ENCODE measurements at places on chromosomes 6 and 20.
A peak's percentile ranks its signal among the peaks of the same experiment; 100 is the strongest.

GRCh38 chr6:89618026-89618425, 20.5 kb downstream of the LYRM2 start:
- no peak for DNase-seq

- no peak for DNase-seq
Measured at GRCh38 chr6:10834823-10835222, 3.5 kb downstream of the MAK start.

DNA sequence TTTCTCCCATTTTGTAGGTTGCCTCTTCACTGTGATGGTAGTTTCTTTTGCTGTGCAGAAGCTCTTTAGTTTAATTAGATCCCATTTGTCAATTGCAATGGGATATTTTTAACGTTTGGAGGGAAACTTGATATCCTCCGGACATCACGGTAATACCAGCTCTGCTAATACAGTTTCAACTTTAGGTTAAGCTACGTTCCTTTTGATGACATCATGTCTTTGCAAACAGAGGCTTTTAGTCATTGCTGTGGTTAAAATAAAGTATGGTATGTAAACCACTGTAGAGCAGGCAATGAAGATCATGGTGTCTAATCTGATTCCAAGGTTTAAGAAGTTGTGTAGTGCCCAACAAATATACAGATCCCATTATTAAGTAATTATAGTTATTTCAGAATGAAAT, 168.0 kb upstream of the CHD6 start:
- no peak for DNase-seq

- DNase-seq = no peak
Measured at GRCh38 chr6:85283436-85283835, 166.4 kb upstream of the NT5E start.

GRCh38 chr6:11604215-11604614, 66.7 kb downstream of the TMEM170B start:
- DNase-seq = no peak

DNA sequence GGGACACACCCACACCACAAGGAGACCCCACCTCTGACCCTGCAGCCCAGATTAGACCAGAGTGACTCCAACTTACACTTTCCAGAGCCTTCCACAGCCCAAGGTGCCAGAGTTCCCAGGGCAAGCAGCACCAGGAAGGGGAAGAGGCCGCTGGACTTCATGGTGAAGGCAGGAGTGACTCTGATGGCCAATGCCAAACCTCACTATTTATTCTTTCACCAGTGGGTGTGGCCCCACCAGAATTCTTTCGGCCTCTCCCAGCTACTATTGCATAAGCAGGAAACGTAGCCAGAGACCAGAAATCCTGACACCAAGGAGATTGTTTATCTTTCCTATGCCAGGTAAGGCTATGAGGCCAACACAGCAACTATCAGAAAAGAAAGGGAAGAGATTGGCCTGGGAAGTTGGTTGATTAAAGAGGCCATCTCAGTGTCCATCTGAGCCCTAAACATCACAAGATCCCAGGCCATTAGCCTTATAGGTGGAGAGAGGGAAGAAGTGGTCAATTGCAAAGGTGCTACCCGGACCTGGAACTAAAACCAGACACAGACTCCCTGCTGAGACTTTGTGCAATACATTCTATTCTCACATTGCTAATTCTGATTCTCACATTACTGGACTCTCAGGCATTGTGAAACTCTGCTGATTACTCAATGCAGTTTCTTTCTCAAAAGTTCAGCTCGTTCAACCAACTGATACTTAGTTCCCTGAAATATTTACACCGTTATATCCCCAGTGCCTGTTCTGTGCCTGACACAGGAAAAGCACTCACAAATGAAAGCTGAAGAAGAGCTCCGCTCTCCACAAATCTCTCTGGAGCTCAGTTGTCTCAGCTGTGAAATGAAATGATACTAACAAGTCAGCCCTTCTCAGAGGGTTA, at the start of gene SLPI:
TSS of gene SLPI (minus strand) at position 182 of the 880 bp plus-strand sequence. CDS start at position 161, 21 bp downstream.
- peak; percentile 72 for DNase-seq

GRCh38 chr6:157879873-157880254, 56.8 kb downstream of the SNX9 start:
- DNase-seq = no peak

DNA sequence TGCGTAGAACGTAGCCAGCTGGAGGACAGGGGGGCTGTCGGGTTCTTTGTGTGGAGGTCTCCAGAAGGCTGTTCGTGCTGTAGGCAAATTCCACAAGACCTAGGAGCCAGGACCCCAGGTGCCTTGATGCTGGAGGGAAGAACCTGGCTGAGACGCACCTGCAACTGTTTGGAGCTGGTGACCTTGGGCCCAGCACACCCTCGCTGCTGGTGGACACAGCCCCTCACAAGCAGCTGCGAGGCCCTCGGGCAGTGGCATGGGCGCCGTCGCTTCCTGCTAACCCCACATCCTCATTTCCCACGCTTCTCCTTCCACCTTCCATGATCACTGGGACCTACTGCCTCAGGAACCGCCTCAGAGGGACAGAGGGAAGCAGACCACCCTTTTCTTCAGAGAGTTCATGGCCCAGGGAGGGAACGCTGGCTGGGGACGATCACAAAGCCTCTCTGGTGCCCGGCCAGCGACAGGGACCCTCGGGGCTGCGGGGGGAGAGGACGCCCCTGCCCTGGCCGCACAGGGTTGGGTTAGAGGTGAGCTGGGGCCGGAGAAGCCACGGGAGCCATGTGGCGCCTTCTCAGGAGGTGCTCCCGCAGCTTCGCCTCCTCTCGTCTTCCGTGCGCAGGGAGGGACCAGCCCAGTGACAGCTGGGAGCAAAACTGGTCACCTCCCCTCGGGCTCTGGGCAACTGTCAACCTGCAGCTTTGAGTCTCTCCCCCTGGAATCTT, 18.4 kb downstream of the DLL1 start:
- no peak for DNase-seq

DNA sequence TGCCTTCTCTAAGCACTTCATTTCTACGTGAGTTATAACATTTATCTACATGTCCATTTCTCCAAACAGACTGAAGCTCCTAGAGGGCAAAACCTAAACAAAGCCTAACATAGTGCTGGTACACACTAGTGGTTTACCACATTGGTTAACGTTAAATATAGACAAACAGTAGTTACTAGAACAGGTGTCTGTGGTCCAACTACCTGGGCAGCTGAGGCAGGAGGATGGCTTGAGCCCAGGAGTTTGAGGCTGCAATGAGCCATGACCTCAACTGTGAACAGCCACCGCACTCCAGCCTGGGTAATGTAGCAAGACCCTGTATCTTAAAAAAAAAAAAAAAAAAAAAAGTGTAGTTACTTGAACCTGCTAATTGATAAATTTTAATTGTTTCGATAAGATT, 26.5 kb downstream of the PTPRK start:
- no peak for DNase-seq

DNA sequence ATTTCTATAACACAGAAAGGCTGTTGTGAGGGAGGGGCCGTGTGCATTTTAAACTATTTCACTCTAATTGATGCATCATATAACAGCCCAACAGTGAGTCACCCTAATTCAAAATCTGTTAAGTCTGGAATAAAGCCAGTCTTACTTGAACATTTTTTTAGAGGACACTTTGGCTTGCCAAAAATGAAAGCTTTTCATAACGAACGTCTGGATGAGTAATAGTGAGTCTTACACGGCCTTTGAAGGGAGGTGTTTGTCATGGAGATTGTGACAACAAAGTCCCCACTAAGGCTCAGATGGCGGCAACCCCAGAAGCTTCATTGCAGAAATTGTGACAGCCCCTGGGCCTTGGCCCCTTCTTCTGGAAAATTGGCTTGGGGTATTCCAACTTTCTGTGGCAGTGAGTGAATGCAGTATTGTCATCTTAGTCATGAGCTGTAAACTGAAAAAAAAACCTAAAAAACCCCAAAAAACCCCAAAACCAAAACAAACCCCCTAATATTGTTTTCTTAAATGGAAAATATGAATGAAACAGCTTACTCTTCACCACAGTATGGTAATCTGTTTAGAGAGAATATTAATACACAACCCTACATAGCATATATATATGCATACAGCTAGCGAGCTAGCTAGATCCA, 92.6 kb upstream of the CLDN20 start:
- DNase-seq = no peak

DNA sequence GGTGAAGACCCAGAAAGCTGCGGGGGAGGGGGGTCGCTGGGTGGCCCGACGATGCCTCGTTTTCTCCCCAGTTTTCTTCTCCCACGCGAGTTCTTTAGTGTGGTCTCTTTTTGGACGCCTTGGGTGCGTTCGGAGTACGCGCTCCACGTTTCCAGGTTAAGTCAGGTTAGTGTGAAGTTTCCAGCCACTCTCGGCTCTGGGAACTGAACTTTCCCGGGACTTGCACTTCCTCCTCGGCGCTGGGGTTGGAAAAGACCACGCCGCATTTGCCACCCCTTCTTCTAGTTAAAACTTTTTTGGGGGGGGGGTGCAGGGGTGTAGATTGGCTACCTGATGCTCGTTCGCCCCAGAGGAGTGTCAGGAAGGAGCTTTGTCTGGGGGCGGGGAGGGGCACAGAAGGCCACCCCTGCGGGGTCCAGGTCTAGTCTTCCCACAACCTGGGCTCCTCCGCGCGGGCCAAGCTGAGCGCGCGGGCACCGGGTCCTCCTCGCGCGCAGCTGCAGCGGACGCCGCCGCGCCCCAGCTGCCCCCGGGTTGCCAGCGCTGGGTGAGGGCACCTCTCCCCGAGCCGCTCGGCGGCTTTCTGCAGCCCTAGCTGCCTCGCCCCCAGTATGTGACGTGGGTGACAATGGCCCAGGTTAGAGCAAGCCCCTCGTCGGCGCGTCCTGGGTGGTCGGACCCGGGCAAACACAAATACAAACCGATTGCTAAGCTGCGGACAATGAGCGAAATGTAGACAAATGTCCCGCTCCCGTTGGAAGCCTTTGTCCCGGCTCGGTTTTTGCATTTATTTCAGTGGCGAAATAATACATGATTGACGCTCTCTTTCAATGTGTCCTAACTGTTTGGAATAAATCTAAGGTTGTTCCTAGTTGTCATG, 1.7 kb upstream of the NKX2-2 start:
- DNase-seq = no peak

GRCh38 chr20:2469991-2470422, 582 bp downstream of the SNRPB start:
- DNase-seq = no peak

DNA sequence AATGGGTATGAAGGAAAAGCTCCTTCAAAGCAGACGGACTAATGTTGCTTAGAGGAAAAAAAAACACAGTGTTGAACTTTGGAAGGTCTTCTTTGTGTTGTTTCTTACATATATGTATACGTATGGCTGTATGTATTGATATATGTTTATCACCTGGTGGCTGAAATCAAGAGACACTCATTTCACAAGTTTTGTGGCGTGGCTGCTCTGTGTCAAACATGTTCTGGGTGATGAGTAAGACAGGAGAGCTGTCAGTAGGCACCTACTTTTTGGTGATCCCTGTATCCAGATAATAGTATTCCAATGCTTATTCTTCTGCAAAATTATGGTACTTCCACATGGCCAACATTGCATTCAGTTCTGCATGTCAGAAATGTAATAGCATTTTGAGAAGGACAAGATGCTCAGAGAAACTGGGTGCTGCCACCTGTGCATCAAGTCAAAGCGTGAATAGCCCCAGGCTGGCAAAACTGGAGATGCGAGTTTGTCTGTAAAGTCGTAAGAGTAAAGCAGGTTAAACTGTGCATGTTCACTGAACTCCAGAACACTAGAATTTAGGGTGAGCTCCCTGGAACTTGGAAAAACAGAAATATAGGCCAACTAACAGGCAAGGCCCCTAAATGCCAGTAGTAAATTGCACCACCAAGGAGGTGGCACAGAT, 67.9 kb downstream of the ARMC2 start:
- DNase-seq = no peak

DNA sequence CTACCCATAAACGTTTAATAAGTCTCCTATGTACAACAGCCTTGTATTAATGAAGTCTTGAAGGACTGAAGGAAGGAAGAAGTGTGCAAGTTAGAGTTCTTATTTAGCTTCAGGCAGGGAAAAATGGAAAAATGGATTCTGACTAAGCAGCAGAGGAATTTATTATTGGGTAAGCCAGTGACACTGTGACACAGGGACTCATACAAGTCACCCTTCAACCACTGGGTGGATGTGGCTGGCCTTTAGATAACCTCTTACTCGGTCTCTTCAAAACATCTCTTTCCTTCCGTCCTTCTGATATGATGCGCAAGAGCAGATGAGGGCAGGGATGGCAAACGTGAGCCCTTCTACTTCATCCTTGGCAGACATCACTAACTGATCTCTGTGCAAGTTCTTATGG, 145.6 kb downstream of the DHX35 start:
- no peak for DNase-seq

DNA sequence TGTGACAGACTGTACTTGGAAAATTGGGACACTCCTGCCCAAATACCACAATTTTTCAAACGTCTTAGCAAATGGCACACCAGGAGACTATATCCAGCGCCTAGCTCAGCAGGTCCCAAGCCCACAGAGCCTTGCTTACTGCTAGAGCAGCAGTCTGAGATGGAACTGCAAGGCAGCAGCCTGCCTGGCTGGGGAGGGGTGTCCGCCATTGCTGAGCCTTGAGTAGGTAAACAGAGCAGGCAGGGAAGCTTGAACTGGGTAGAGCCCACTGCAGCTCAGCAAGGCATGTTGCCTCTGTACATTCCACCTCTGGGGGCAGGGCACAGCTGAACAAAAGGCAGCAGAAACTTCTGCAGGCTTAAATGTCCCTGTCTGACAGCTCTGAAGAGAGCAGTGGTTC, 1003.3 kb upstream of the MAP3K7 start:
- DNase-seq = no peak

DNA sequence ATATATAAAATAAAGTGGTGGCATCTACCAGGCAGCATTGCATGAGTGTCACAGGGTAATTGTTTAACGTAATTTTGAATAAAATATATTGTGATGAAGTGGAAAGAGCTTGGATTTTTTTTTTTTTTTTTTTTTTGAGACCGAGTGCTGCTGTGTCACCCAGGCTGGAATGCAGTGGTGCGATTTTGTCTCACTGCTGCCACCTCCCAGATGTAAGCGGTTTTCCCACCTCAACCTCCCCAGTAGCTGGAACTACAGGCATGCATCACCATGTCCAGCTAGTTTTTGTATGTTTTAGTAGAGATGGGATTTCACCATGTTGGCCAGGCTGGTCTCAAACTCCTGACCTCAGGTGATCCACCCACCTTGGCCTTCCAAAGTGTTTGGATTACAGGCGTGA, 81.1 kb upstream of the SMIM8 start:
- no peak for DNase-seq

- no peak for DNase-seq
Measured at GRCh38 chr6:139051396-139052060, 23.0 kb downstream of the ABRACL start.

DNA sequence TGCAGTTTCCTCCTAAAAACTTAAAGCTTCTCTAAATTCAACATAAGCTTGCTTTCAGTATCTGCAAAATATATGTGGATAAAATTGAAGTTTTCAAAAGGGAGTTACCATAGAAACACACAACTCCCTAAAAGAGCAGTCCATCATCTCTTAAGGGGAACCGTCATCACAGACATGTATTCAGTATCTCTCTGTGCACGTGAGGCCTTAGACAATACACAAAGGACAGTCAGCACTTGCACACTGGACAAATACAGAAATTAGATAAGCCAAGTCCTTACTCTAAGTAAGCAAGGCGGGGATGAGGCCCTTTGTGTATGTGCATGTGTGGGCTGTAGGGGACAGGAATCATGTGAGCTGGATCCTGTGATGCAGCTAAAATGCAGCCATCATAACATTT, 136.6 kb downstream of the BACH2 start:
- DNase-seq = no peak
